ENCODE measurements at places on chromosomes 16 and 17. TPM values are rescaled to one million over a fixed set of nuclear protein-coding genes. Genes with fewer than 3 reads are reported as not detected.

- H3K36me3 ChIP-seq: no peaks in the 10 kb centered on the region
- no peaks in the 10 kb centered on the region for H3K4me1 ChIP-seq
- DNase-seq: peak; percentile 48
- no peak overlapping the region for H3K27ac ChIP-seq
- no peak overlapping the region for H3K4me3 ChIP-seq
- H3K27me3 ChIP-seq: no peaks in the 10 kb centered on the region
These were observed 2.2 kb downstream of the SLC12A3 start for GRCh38 chr16:56866955-56867830.

DNA sequence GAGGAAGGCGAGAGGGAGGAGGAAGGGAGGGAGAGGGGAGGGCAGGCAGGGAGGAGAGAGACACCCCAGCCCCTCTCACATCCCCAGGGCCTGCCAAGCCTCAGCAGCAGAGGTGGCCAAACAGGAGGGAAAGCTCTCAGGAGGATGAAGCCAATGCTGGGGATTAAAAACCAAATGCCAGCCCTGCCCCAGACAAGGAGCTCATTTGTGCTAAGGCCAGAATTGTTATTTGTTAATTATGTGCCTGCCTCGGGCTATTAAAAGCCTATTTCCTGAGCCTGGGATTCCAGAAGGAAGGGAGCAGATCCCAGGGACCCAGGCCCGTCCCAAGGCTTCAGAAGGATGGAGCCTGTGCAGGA, 27.9 kb upstream of the GINS2 start:
- H3K27ac ChIP-seq: no peak overlapping the region
- H3K4me3 ChIP-seq: no peak overlapping the region
- no peaks in the 10 kb centered on the region for H3K4me1 ChIP-seq
- H3K36me3 ChIP-seq: peaks cover 6% of the 10 kb centered on the region

- peaks cover 19% of the 10 kb centered on the region for H3K36me3 ChIP-seq
- H3K27ac ChIP-seq: peak overlapping the region; percentile 93
- DNase-seq: no peak
- H3K4me1 ChIP-seq: peaks cover 25% of the 10 kb centered on the region
- H3K4me3 ChIP-seq: peak overlapping the region; percentile 74
These were observed 71.6 kb downstream of the RAI1 start for GRCh38 chr17:17752821-17753321.

- no peak overlapping the region for H3K4me3 ChIP-seq
- no peak overlapping the region for H3K27ac ChIP-seq
- no peak for DNase-seq
- peaks cover 21% of the 10 kb centered on the region for H3K27me3 ChIP-seq
These were observed 6.4 kb upstream of the SRCAP start for GRCh38 chr16:30692396-30693064.

- no peaks in the 10 kb centered on the region for H3K27me3 ChIP-seq
- no peak overlapping the region for H3K27ac ChIP-seq
- H3K4me1 ChIP-seq: peaks cover 28% of the 10 kb centered on the region
- DNase-seq: no peak
- peaks cover 31% of the 10 kb centered on the region for H3K36me3 ChIP-seq
These were observed 4.3 kb downstream of the RHBDF1 start for GRCh38 chr16:67884-68789.

The LIMD2 gene
- 8.0 TPM for total RNA-seq

- H3K27ac ChIP-seq: no peak overlapping the region
- H3K27me3 ChIP-seq: no peaks in the 10 kb centered on the region
- H3K36me3 ChIP-seq: no peaks in the 10 kb centered on the region
- peak; percentile 74 for DNase-seq
These were observed 35.1 kb upstream of the CDRT4 start for GRCh38 chr17:15502369-15503112.

The NOS2 gene
- total RNA-seq: not detected

DNA sequence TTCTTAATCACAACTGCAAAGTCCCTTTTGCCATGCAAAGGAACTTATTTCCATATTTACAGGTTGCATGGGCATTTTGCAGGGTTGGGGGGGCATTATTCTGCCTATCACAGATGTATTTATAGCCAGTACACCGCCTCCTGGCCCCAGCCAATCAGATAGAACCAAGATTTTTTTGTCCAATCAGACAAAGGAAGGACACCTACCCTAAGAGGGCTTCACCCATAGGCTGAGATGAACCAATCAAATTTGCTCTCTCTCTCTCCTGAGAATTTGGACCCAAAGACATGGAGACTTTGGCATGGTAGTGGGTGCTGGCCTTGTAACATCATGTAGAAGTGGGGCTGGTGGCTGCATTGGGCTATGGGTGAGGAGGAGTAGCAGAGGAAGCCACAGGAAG, 3.9 kb upstream of the KCNG4 start:
- no peaks in the 10 kb centered on the region for H3K4me1 ChIP-seq
- no peaks in the 10 kb centered on the region for H3K36me3 ChIP-seq
- no peak overlapping the region for H3K4me3 ChIP-seq
- peaks cover 95% of the 10 kb centered on the region for H3K27me3 ChIP-seq

The NPTX1 gene
- total RNA-seq: 0.21 TPM

The TPSG1 gene
- not detected for total RNA-seq

DNA sequence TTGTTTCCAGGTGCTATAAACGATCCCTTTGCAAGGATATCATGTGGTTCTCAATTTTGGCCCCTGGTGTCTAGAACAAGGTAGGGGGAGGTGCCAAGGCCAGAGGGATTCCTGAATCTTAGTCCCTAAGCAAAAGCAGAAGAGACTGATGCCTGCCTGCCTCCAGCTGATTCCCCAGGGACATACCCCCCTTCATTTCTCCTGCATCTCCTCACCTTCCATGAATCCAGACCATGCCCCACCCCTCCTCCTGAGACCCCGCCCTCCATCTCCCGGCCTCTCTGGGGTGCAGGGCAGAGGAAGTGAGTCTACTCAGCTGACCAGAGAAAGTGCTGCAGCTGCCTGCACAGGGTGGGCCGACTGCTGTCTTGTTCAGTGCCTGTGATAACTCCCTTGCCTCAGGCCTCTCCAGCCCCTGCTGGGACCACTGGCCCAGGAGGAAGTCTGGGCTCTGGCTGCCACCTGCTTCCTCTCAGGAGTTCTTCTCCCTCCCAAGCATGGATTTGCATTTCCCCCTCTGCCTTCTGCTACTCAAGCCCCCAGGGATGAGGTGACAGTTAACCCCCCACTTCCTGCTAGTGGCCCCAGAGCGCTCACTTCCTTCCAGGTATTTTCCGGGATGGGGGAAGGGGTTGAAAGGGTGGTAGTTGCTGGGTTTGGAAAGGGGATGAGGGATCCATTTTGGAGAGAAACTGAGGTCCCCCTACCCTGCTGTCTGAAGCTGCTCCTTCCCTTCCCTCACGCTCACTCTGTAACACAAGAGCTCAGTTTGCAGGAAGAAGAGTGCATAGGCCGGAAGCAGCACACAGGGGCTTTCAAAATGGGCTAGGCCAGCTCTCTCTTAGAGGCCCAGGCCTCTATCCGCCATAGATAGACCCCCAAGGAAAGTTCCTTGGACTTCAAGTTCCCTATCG, 10.5 kb upstream of the TSPOAP1 start:
- peaks cover 9% of the 10 kb centered on the region for H3K4me1 ChIP-seq
- no peak overlapping the region for H3K27ac ChIP-seq
- H3K36me3 ChIP-seq: no peaks in the 10 kb centered on the region
- no peak for DNase-seq

GRCh38 chr17:57259306-57259705, 3.0 kb downstream of the MSI2 start:
- no peak overlapping the region for H3K4me3 ChIP-seq
- DNase-seq: no peak
- peaks cover 30% of the 10 kb centered on the region for H3K36me3 ChIP-seq
- peaks cover 11% of the 10 kb centered on the region for H3K4me1 ChIP-seq

The CDH8 gene
- not detected for total RNA-seq

The CAVIN1 gene
- 6.7 TPM for total RNA-seq
